Stimulated activated CD4-positive, alpha-beta T cell treated with anti-CD3 and anti-CD28 coated beads, Interleukin-4, amount 100 ng/mL, for 24 hours (primary cell): ENCODE measurements at places on chromosomes 3 and 15.

DNA sequence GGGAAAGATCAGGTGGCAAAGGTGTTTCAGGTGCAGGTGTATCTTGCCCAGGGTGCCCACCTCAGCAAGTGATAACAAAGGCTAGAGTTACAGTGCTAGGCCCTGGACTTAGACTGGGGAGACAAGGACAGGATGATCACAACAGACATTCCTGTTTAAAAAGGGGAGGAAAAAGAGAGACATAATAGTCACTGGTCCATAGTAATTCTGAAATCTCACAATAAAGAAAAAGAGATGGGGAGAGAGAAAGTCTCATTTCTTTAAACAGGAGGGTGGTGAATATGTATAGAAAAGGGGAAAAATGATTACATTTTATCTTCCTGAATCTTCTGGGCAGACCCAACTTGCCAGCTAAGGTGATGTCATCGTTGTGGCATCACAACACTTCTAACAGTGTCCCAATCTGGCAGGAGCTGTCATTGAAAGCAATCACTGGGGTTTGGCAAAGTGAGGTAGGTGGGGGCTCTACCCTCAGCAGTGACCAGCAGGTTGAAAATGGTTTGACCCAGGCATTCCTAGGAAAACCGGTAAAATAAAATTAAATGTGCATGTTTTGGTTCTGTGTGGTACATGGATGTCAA lies 99.5 kb downstream of the ZNF621 start:
- DNase-seq, result no peak

DNA sequence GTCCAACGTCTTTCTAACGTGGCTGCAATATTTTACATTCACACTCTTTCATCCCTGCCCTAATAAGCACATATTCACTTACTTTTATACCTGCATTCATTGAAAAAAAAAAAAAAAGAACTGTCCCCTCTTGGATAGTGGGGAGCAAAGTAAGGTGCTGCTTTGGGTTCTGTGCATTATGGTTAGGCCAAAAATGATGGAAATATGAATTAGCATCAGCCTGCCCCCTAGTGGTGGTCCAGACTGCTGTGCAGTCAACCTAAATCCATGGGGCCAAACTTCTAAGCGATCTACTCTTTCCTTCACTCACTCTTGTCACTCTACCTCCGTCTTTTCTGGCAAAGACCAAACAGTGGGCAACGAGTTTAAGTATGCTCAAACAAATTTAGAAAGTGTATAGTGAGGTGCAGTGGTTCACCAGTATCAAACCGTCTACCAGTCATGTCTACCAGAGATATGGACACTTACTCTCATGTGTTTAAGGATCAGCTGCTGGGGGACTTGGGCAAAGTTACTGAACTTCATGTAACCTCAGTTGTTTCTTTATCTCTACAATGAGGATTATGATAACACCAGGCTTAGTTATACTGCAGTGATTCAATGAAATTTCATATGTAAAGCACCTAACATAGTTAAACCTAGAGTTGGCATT lies 61.5 kb upstream of the GRM7 start:
- DNase-seq, result peak; percentile 13

GRCh38 chr3:111548756-111549155 lies 6.8 kb downstream of the CD96 start:
- DNase-seq, result no peak

- DNase-seq, result no peak
These were observed 16.2 kb downstream of the RARB start for GRCh38 chr3:25444273-25444672.

GRCh38 chr15:83477172-83477807 lies 30.1 kb downstream of the SH3GL3 start:
- no peak for DNase-seq

DNA sequence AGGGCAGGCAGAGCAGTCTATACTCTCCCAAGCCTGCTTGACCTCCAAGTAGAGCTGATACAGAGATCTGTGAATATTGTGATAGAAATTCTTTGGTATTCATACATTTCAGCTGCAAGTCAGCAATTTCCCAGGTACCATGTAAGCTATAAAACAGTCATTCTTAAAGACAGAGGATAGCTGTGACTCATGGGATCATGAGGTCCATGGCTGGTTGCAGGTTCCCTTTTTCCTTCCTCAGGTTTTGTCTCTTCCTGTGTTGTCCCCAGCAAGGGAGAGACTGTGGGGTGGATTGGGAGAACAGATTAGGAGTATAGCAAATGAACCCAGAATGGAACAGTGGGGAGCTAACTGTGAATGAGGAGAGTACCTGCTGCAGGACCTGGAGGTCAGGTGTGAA lies 5.4 kb upstream of the P4HTM start:
- DNase-seq, result no peak

DNA sequence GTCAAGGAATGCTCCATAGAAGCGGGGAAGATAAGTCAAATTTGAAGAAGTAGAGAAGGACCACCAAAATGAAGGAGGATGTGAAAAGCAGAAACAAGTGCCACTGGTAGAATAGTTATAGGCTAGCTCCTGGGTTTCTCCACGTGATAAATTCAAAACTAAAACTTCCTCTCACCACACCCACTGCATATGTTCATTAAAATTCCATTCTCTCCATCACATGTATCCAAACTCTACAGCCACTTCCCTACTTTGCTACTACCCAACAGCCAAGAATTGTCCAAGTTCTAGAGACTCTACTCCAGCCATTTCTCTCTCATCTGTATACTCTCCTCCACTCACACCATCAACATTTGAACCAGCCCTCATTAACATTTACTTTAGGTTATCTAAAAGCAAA lies 60.5 kb downstream of the COL8A1 start:
- DNase-seq, result no peak

GRCh38 chr3:123431658-123432324 lies 17.1 kb downstream of the ADCY5 start:
- no peak for DNase-seq

DNA sequence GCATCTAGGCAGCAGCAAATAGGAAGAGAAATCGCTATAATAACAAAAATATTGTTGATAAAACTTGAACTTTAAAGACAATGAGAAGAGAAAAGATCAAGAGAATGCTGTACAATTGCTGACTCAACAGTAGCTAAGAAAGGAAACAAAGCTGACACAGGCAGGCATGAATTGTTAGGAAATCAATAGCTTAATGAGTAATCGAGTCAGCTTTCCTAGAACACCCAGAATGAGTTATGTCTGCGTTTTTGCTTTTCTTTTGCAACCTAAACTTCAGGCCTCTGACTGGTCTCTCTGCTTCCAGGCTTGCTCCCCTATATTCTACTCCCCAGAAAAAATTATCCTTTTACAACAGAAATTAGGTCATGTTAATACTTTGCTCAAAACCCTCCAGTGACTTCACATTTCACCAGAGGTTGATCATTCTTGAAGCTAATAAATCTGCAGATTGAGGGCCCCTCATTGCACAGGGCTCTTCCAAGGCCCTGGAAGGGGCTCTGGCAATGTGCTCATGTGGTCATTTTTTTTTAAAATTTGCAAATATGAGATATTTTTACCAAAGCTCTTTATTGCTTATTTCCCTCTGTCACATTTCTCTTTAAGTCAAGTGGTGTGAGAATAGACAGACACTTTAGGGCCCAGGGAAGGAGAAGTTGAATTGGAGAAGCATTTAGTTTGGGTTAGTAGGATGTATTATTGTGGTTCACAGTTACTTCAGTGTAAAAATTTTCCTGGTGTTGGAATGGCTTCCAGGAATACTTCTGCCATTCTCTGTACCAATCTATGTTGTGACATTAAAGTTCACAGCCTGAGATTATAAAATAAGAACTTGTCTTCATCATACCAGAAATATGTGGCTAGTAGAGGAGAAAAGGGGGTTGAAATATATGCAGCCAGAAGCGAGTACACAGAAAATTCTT lies 116.3 kb downstream of the TMCO5A start:
- DNase-seq, result no peak

DNA sequence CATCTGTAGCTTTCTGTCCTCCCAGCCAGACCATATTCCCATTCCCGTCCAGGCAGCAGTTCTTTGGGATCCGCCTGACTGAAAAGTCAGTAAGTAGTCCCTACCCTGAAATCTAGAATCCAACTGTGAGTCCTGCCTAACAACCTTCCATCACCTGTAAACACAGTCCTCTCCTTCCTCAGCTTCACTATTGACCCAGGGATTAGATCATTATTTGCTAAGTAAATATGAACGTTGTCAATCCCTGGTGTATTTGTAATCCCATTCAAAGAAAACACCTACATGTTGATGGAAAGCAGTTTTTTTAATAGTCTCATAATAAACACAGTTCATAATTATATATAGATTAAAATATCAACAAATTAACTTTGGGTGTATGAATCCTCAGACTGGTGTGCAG lies 732 bp downstream of the SAXO2 start:
- no peak for DNase-seq

DNA sequence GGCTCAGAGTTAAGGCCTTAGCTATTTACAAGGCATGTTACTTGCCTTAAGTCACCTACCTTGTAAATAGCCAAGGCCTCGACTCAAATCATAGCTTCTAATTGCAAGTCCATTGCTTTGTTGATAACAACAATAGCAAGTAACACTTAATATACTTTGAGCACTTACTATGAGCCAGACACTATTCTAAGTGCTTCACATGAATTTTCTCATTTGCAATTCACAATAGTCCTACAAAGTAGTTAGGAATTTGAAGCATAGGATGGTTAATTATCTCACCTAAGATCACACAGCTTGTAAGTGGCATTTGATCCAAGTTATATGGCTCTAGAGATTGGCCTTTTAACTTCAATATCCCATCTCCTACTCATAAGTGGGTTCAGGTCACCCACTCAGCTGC lies 28.4 kb downstream of the SLC9A9 start:
- DNase-seq, result no peak

- no peak for DNase-seq
These were observed 36.8 kb upstream of the KIF23 start for GRCh38 chr15:69377216-69377970.

DNA sequence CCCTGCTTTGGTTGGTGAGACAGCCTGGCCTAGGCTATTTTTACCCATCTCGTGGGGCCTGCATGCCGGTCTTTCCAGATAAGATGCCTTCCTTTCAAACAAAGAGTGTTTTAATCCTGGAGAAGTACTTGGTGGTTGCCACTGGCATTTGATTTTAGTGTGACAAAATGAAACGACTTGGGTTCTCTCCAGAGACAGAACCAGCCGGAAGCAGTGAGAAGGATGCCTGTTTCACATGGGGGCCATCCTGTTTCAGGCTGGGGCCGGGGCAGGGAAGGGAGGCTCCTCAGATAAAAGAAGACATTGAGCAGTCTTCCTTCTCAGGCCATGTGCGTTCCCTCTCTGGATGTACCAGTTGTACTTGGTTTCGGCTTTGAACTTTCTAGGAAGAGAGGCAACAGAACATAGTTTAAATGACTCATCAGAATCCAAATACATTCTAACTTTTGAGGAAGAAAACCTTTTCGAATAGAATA lies 74.9 kb downstream of the TOP2B start:
- DNase-seq, result no peak
